ENCODE measurements at places on chromosomes 6 and 20.

DNA sequence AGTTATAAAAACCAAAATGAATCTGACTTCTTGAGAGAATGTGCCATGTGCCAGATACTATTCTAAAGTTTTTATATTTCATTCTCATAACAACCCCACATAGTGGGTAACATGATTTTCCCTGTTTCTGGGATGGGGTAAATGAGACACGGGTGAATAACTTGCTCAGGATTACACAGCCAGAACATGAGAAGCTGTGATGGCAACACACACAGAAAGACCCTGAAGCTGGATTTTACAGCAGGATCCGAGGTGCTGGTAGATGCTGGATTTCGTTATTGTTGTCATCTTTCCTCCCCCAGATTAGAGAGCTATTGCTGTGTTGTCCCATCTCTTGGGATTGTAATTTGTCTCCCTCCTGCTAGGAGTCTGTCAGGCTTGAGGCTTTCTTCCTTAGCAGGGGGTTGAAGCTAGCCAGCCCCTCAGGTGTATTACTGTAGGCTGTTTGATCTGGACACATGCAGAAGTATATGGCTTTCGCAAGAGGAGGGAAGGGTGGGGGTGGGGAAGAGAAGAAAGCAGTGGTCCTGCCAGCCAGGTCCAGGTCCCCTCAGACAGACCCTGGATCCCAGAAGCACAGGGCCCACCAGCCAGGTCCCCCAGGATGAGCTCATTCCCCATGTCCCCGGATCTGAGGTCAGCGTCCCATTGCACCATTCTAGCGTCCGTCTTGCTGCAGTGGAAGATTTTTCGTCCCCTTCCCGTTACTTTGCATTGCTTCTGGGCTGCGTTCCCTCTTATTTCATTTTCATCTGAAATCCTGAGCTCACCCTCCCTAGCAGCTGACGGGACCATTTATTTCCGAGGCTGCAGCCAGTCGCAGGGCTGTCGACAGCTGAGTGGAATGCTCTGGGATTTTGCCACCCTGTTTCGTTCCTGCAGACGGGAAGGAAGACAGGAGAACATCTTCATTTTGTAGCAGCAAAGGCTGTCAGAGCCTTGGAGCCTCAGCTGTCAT, 7.3 kb upstream of the KCNG1 start:
- DNase-seq = no peak

- DNase-seq = no peak
Observed at GRCh38 chr20:4961746-4962145, 39.6 kb downstream of the SLC23A2 start.

GRCh38 chr6:135506270-135506997, 8.9 kb upstream of the AHI1 start:
- DNase-seq = no peak

GRCh38 chr20:17524560-17524959, 6.6 kb downstream of the BFSP1 start:
- no peak for DNase-seq

GRCh38 chr6:31826793-31827285, 699 bp upstream of the HSPA1B start:
- DNase-seq = no peak

GRCh38 chr20:58361481-58362205, 27.4 kb upstream of the VAPB start:
- no peak for DNase-seq

DNA sequence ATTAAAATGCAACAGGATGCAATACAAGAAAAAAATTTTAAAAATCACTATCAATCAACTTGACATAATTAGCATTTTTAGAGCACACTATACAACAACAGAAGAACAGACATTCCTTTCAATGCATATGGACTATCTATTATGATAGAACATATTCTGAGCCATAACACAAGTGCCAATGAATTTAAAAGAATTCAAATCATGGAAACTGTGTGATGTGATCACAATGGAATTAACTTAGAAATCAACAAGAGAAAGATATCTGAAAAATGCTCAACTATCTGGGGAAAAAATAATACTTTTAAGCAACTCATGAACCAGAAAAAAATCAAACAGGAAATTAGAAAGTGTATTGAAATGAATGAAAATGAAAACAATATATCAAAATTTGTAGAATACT, 106.3 kb downstream of the ADTRP start:
- no peak for DNase-seq

DNA sequence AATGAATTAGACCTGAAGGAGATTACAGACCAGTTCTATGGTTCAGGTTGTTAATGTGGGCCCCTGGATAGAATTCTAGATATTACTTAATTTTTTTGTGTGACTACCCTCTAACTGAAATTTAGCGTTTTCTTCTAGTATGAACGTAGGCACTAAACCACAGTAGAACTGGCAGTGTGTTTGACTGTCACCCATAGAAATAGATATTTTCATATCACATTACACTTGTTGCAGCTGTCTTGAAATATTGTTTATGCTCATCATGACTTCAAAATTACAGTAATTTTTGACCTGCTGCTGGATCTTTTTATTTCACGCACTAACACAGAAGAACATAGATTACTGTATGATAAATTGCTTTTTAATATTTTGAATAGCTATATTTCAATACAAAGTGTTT, 31.6 kb downstream of the E2F3 start:
- DNase-seq = no peak

GRCh38 chr6:28658475-28659249, 133.0 kb downstream of the GPX5 start:
- no peak for DNase-seq

DNA sequence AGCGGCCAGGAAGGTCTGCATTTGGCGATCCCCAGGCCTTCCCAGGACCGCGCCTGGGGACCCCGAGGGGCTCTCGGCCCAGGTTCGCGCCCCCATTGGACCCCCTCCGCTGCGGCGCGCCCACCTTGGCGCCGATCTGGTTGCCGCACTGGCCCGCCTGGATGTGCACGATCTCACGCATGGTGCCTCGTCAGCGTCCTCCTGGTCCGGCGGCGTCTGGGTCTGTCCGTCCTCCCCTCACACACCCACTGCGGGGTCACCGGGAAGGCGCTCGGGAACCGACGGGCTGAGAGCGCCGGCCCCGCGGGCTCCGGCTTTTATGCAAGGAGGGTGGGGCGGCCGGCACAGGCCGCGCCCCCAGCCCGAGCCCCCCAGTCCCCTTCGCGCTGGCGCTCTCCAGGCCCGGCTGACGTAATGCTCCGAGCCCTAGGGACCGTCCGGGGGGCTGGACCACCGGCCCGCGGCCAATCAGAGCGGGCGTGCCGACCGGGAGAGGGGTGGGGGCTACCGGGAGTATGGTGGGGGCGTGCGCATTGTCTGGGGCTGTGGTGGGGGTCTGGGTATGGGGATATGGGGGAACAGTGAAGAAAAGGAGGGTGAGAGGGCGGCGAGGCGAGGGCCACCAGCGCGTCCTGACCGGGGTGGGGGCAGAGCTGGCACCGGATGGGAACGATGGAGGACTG, at the start of gene TUBB2B:
Gene TUBB2B (minus strand): TSS at position 291 of the 683 bp plus-strand sequence. CDS start 110 bp downstream, at position 181.
- DNase-seq = peak; percentile 13

DNA sequence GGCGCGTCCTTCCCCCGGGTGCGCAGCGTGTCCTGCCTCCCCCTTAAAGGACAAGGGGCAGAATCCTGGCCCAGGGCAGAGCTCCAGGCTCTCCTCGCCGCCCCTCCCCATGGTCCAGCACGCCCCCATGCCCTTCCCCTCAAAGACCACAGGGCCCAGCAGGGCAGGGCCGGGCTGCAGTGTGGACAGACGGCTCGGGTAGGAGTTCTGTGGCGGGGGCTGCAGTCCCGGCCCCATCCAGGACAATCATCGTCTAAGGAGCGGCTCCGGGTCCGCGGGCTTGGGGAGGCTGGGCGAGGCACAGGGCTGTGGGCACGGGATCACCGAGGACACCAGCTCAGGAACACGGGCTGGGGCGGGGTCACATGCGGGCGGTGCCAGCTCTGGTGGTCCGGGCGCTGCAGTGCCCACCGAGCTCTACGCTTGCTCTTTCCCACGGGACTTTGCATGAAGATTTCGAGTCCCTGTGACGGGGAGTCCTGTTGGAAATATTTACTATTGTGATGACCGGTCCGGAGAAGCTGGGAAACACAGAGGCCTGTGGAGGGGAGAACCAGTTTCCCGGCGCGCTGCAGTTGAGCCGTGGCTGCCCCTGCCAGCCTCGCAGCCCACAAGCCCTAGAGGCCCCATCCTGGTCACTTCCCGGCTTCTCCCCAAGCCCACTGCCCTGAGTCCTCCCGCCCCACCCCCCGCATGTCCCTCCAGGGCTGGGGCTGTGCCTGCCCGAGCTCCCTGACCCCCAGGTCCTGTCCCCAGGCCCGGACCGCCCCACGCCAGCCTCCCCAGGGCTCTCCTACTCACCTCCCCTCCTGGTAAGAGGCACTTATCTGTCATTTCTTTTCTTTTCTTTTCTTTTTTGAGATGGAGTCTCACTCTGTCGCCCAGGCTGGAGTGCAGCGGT, 20.6 kb downstream of the SLC17A9 start:
- no peak for DNase-seq

- peak; percentile 3 for DNase-seq
Observed at GRCh38 chr6:137033828-137034227, 10.9 kb downstream of the IL20RA start.
